ENCODE measurements at places on chromosomes 3 and 15.

DNA sequence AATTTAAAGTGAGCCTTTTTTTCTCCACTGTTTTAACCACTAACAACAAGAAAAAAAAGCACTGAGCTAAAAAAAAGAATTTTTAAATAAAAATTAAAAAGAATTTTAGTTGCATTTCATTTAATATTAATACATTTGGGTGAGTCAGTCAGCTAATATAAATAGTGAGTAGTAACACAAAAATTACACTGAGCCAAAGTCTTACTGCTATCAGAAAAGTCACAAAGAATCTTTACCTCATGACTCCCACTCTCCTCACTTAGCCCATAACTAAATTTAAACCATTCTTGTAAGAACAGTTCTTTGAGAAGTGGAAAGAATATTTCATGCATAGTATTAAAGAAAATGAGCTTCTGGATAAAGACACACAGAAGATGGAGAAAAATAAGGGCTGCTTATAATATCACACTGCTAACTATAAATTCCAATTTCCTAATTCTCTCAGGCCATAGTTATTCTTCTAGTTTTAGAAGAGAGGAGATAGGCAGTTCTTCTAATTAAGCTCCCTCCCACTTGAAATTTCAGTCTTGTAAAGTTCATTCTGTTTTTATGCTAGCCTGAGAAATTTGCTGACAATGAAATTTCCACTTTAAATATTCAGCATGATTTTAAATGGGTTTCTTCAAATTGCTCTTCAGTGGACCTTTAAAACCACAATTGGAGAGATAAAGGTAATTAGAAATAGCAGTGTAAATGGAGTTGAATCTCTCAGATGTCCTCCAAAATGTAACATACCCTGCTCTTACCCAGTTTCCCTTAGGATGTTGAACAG lies 17.6 kb downstream of the SHQ1 start:
- DNase-seq = no peak

DNA sequence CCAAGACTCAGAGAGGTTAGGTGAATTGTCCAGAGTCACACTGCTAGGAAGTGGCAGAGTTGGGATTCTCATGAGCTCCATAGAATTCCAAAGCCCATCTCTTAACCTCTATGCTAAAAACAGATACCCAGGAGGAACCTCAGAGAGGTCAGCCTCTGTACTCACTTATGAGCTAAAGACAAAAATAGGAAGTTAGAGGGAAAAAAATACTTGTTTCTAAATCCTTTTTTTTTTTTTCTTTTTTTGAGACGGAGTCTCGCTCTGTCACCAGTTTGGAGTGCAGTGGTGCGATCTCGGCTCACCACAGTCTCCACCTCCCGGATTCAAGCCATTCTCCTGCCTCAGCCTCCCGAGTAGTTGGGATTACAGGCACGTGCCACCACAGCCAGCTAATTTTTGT lies 31.4 kb downstream of the FSD2 start:
- DNase-seq = no peak

- no peak for DNase-seq
Measured at GRCh38 chr3:100697723-100698285, 11.5 kb upstream of the TFG start.

DNA sequence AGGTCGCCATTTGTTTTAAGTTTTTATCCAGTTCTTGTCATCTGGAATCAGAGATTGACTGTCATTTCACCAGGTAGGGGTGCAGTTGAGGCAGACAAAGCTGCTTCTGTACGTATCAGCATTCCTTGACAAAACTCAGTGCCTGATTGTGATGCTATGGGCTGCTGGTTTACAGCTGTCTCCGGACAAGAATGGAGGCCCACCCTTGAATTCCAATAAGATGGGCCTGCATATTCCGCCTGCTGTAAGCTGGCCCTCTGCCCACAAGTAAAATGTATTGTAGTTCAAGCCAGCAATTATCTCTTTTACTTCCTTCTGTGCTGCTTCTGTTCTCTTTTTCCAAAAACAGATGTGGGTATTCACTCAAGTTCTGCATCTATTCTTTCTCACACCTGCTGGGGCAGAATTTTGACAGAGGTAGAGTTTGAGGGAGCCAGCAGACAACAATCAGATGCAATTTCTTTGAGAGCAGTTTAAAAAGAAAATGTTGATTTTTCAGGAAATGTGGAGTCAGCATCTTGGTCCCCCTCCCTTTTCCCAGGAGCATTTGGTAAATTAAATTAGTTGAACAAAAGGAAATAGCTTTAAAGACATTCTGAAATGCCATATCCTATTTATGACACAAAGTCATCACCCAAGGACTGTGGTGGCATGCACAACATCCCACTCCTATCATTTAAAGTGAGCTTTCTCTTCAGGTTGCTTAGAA lies 53.5 kb downstream of the IQCH start:
- DNase-seq = no peak

DNA sequence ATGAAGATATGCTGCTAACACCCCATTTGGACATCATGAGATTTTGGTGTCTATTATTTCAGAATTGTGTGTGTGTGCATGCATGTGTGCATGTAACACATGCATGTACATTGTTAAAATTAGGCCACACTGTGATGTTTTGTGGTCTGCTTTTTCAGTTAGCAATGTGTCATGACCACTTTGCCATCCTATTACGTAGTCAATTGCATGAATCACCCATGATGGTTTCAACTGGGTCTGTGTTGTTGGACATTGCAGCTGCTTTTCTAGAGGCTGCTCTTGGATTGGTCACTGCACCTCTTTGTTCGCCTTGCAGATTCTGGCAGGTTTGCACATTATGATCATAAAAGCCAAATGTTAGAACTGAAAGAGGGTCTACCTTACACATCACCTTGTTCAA lies 101.0 kb upstream of the THBS1 start:
- DNase-seq = no peak

DNA sequence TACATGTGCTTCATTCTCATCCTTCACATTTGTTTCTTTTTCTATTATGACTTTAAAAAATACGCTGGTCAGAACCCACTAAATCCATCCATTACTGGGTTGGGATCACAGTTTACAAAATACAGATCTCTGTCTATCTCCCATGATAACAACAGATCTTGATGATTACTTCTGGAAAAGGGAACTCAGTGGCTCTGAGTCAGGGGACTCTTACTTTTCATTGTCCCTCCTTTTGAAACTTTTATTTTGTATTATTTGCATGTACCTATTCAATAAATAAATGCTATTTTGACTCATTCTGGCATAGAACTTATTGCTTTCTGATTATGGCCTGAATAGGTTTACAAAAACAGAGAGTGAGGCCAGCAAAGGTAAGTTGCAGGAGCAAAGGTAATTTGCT lies 11.6 kb upstream of the RASGRP1 start:
- DNase-seq = no peak

- DNase-seq = no peak
Measured at GRCh38 chr3:37375184-37376127, 201.1 kb upstream of the LRRFIP2 start.

GRCh38 chr15:77037388-77038209 lies 33.3 kb downstream of the TSPAN3 start:
- no peak for DNase-seq

DNA sequence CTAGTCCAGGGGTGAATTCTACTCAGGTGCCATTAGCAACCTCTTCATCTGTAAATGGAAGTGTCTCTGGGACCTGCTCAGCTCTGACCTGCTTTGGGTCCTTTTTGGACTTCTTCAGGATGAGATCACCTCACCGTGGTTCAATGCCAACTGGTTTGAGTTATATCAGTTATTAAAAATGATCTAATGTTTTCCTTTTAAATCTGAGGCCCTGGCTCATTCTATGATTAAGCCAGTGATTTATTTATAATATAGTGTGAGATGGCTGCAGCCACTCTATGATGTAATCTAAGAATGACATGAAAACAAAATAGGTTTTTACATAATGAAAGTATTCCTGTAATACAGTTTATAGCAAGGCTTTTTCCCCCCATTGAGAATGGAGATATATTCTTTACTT lies 79.4 kb downstream of the LPP start:
- DNase-seq = no peak

Data from globus pallidus (tissue), 1 donor.